ENCODE measurements at places on chromosomes 13 and 19. TPM values are rescaled to one million over a fixed set of nuclear protein-coding genes. Genes with fewer than 3 reads are reported as not detected.

DNA sequence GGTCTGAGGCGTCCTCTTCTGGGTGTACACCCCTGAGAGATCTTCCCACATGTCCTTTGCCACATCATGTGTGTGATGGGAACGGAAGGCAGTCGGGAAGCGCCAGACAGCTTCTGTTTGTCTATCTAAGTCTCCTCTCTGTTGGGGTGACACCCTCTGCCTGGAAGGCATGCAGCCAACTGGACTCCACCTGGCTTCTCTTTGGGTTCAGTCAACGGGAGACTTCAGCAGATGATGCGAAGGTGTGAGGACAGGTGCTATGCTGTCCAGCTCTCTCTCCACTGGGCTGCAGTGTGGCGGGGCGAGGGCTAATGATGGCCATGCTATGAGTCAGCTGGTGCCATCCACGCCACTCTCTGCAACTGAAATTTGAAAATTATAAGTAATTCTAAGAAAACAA lies 14.3 kb upstream of the SBK3 start:
- no peak for DNase-seq

DNA sequence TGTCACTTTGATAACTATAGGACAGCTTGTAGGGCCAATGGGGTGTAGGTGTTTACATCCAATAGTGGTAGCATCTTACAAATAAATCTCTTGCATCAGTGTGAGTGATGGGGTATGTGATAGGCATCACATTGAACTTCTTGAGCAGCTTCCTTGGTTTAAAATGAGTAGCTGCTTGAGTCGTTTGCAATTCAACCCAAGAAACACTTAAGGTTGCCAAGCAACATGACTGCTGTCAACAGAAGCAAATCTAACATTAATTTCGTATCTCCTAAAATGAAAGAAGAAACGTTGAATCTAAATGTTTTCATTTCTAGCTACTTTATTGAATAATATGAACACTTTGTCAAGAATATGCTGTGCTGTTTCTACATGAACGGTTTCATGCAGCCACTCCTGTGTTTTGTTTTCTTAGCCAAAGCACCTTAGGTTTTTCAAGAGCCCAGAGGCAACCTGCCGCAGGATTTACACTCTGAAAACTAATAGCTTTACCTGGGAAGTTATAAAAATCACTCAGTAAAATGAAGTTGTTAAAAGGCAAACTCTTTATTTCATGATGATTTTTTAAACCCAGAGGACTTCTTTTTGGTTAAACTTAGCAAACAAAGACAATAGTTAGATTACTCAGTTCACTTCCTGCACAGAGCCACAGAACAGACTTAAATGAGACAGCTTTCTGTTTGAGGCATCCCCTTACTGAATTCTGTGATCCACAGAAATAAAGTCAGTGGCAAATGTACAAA lies 305.2 kb downstream of the MTUS2 start:
- DNase-seq = no peak

GRCh38 chr13:30058429-30058828 lies 208.0 kb upstream of the UBL3 start:
- no peak for DNase-seq

DNA sequence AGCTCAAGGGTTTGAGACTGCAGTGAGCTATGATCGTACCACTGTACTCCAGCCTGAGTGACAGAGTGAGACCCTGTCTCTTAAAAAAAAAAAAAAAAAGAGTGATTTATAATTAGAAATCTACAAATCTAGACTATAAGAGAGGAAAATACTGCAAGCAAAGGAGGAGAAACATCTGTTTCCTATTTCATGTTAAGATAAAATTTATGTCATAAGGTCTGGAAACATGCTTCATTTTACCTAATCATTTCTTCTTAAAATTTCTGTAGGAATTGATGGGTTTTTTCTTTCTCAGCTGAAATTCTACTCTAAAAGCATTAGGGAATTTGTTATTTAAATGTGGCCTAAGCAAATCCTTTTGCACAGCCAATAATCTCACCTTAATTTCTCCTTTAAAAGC lies 53.2 kb downstream of the C13orf42 start:
- no peak for DNase-seq

DNA sequence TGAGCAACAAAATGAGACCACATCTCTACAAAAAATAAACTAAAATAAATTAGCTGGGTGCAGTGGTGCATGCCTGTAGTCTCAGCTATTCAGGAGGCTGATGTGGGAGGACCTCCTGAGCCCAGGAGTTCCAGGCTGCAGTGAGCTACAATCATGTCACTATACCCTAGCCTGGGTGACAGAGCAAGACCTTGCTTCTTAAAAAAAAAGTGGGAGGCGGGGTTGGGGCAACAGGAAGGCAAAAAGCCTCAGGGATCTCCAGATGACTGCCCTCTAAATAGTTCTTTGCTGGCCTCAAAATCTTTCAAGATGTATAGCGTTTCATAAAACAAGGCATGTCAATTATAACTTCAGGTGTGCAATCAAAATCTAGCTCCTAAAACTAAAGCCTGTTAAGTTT lies 18.5 kb downstream of the CEACAM8 start:
- DNase-seq = no peak

DNA sequence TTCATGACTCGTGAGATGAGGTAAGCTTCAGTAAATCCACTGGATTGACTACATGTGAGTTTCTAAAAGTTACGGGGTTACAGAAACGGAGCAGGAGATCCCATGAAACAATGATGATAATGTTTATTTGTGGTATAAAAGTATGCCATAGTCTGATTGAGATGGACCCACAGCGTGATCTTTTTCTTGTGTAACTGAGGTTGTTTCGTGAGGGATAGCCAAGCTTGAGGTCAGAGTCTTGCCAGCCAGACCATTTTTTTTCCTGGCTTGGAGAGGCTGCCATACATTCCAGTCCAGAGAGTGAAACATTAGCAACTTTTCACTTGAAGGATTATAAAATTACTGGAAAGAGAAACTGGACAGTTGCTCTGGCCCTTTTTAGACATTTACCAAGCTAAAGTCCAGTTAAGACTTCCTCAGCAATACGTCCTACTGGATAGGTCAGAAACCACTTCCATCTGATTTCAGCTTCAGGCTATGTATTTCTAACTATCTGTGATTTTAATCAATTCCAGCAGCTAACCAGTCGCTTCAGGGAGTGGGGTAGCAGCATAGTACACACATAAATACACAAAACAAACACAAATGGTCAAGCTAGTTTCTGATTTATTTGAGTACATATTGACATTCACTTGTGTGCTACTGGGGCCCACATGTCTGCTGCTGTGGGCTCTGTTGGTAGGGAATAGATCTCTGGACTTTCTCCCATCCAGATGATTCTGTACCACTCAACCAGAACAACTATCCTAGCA lies 194.6 kb downstream of the POSTN start:
- no peak for DNase-seq

Gene GAPDHS
- total RNA-seq = not detected

DNA sequence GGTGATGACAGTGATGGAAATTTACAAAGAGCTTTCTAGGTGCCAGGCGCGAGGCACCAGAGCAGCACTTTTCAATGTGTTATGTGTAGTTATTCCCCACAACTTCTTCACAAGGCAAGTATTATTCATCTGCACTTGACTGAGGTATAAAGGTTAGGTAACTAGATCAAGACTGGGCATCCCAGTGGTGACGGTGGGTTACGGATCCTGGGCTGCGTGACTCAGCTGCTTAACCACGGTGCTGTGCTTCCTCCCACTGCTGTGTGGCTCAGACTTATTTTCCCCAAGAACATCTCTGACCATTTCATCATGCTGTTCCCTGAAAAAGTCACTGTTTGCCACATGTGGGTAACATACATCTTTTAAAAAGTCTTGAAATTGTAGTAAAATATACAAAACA lies 19.3 kb downstream of the EDDM13 start:
- no peak for DNase-seq

DNA sequence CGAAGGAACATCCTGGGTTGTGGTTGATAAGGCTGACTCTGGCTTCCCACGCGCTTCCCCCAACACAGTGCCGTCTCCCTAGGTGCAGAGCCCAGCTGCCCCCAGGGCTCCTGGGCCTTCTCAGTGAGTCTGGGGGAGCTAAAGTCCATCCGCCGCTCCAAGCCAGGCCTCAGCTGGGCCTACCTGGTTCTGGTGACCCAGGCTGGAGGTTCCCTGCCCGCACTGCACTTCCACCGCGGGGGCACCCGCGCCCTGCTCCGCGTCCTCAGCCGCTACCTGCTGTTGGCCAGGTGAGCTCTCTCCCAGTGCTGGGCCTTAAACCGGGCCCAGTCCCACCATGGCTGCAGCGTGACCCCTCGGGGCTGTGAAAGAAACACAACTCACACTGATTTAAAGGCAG lies 3.7 kb downstream of the TBC1D17 start:
- DNase-seq = no peak

Gene ZNF99
- not detected for total RNA-seq

All from colonic mucosa (tissue), 4 donors.